Neural crest cell (in vitro differentiated cells): ENCODE measurements at places on chromosomes 1 and 21.

DNA sequence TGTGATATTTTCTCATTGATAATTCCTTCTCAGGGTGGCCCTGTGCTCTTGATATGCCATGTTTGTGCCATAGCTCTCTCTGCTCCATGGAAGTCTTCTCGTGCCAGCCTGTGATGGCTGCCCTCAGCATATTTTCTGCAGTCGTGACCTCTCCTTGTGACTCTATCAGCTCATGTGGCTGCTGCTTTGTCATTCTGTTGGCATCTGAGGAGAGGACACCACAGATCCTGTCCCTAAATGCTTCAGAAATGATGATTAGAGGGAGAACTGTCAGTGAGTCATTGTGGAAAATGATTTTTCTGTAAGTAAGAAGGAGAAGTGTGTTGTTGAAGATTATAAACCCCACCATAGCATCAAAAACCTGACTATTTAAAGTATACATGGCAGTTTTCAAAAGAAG is 286.0 kb downstream of the ADGRL2 start:
- DNase-seq = no peak

- DNase-seq = no peak
Observed at GRCh38 chr1:5998906-5999301, 6.7 kb upstream of the NPHP4 start.

- no peak for DNase-seq
Observed at GRCh38 chr1:41660570-41661427, 176.3 kb upstream of the EDN2 start.

- DNase-seq = no peak
Observed at GRCh38 chr1:160610569-160611242, 31.4 kb upstream of the CD84 start.

DNA sequence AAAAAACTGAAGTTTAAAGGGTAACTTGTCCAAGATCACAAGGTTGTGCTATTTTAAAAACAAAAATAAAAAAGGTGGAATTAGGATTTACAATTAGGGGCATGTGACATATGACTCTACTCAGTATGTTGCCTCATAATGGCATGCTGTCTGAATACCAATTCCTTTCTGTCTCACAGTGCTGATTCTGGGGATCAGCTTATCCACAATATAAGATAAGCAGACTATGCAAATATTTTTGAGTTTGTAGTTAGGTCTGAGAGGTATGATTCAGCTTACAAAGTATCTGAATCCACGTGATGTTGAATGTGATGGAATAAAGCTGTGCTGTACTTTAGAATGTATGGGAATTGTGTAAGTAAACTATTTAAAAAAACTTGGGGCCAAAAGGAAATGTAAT is 216.6 kb downstream of the HHIPL2 start:
- DNase-seq = no peak

- DNase-seq = no peak
Observed at GRCh38 chr1:33147997-33148314, 33.9 kb downstream of the TRIM62 start.

DNA sequence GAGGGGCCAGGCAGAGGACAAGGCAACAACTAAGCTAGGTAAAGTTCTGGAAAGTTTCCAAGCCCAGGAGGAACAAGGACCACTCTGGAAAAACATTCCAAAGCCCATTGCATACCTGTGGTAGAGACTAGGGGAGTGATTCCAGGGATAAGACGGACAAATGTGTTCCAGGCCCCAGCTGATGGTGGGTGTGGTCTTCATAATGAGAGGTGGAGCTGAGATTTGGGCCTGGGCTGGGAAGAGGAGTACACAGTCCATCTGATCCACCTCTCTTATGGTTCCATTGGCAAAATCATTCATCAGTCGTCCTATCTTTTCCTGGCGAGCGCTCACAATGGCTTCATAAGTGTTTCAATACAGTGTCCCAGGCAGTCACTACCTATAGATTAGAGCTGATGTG is 4.5 kb downstream of the KLHDC7A start:
- DNase-seq = no peak

GRCh38 chr1:117162816-117163215 is 41.3 kb upstream of the TRIM45 start:
- DNase-seq = no peak

DNA sequence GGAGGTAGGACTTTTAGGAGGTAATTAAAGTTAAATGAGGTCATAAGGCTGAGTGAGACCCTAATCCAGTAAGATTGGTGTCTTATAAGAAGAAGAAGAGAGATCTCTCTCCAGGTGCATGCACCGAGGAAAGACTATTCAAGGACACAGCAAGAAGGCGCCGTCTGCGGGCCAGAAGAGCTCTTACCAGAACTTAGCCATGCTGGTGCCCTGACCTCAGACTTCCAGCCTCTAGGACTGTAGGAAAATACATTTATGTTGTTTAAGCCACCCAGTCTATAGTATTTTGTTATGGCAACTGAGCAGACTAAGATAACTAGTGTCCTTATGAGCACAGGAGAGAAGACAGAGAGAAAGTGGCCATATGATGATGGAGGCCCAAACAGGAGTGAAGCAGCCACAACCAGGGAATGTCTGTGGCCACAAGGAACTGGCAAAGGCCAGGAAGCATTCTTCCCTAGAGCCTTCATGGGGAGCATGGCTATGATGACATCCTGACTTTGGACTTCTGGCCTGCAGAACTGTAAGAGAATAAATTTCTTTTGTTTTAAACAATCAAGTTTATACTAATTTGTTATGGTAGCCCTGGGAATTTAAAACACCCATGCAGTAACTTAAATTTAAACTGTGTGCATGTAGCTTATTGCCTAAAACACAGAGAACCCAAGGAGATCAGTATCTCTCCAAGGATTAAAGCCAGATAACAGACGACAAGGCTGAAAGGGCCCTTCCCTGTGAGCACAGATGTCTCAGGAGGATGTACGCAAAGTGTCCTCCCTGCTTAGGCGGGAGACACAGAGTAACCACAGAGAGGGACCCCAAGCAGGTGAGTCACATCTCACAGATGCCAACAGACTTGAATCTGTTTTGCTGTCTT is 9.9 kb upstream of the CD58 start:
- no peak for DNase-seq

DNA sequence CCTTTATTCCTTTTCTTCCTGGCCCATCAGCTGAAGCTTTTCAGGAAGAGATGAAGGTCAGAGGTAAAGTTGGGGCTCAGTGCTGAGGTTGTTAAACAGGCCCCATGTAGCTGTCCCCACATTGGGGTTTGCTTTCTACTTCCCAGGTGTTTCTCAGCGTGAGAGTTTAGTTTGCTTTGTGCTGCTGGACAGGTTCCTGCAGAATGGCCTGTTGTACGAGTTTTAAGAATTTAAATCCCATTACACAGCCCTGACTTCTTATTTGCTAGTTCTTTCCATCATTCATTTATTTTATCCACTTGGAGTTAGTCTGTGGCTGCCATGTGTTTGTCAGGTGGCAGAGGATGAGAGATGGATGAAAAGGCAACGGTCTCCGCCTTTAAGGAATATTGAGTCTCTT is 19.2 kb downstream of the CTPS1 start:
- DNase-seq = no peak

GRCh38 chr1:244029124-244029523 is 22.0 kb upstream of the ZBTB18 start:
- no peak for DNase-seq

DNA sequence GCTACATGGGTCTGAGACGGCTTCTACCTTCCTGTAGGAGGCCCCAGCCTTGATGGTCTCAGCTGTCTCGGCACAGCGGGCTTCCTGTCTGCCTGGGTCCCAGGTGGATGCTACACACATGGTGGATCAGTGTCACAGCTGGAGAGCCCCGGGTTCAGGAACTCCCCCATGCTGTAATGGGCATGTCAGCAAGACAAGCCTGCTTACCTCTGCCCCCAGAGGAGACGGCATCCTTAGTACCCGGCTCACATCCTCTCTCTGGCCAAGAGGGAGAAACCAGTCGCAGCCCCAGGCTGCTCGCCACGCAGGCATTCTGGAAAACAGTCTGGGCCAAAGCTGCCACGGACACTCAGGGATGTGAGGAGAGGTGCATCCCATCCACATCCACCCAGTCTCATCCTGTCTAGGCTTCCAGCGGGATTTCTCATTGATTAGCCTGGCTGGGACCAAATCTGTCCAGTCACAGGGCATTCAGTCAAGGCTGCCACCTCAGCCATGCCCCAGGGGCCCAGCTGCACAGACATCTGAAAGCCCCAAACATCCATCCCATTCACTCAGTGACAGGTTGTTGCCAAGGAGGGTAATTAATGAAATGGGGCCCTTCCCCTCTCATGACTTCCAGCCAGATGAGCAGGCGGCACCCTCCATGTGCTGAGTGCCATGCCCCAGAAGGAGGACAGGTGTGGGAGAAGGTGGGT is 10.5 kb downstream of the SNAP47 start:
- no peak for DNase-seq

- DNase-seq = no peak
Observed at GRCh38 chr1:75742047-75742625, 17.6 kb downstream of the ACADM start.

- DNase-seq = no peak
Observed at GRCh38 chr1:151799179-151800022, 5.8 kb downstream of the LINGO4 start.

- DNase-seq = no peak
Observed at GRCh38 chr1:206923009-206923960, 1.5 kb upstream of the FCMR start.

GRCh38 chr1:90716552-90717355 is at the start of gene BARHL2:
Gene BARHL2, minus strand, starts transcription at chr1:90717302. Its CDS starts 107 bp downstream, at chr1:90717195.
- DNase-seq = no peak

- DNase-seq = no peak
Observed at GRCh38 chr1:62271948-62272728, 47.1 kb downstream of the KANK4 start.

DNA sequence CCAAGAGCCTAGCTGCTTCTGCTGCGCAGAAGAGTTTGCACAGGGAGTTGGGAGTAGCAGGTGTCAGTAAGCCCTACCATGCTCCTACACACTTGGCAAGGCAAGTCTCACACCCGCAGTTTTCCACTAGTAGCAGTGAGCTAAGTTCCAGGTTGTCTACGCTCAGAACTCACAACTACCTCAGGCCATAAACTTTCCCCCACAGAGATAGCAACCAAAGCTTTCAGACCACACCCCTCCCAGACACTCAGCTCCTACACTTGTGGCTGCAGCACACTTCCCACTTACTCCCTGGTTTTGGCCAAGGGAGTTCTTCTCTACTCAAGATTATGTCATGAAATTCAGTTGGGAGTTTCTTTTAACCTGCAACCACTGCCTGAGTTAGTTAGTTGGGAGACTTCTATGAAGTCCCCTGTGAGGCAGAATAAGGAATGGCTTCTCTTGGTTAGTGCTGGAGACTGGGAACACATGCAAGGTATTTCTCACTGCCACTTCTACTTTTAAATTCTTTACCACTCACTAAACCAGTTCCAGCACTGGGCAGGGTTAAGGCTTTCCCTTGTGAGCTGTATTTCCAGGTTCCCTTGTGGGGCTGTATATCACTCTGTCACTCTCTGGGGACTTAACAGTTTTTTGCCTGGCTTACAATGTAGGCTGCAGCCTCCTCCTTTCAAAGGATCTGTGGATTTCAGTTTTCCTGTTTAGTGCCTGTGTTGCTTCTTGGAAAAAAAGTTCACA is 18.3 kb upstream of the MAB21L3 start:
- DNase-seq = no peak

DNA sequence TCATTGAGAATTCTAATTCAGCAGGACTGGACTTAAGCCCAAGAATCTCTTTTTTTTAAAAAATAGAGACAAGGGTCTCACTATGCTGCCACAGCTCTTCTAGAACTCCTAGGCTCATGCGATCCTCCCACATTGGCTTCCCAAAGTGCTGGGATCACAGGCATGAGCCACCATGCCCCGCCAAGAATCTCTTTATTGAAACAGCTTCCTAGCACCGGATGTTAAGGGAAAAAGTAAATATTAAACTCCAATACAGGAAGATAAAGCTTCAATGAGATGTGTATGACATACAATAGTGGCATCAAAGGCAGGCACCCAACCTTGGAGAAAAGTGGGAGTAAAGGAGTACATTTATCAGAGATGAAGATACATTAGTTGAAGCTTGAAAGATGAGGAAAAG is 25.5 kb downstream of the PUM1 start:
- no peak for DNase-seq

DNA sequence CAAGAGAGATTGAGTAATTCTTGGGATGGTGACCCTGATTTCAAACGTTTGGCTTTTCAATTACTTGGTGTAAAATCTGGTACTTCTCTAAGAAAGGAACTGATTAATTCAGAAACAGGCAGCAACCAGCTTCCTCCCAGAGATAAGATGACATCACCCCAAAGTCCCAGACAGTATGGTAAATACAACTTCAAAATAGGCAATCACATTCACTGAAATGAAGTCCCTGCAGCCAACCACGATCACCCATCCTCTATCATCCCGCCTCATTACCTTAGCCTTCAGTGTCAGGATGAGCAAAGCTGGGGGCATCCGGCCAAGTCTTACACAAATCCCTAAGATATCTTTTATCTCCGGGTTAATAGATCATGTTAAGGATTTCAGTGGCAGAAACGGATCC is 26.4 kb upstream of the RUNX1 start:
- DNase-seq = no peak

GRCh38 chr1:5981009-5981380 is 11.2 kb downstream of the NPHP4 start:
- no peak for DNase-seq

- no peak for DNase-seq
Observed at GRCh38 chr1:35574125-35574654, 1.1 kb downstream of the TFAP2E start.

- peak; percentile 89 for DNase-seq
Observed at GRCh38 chr1:58768971-58769808, 14.7 kb downstream of the JUN start.

- no peak for DNase-seq
Observed at GRCh38 chr1:24110642-24111261, 1.2 kb downstream of the MYOM3 start.

DNA sequence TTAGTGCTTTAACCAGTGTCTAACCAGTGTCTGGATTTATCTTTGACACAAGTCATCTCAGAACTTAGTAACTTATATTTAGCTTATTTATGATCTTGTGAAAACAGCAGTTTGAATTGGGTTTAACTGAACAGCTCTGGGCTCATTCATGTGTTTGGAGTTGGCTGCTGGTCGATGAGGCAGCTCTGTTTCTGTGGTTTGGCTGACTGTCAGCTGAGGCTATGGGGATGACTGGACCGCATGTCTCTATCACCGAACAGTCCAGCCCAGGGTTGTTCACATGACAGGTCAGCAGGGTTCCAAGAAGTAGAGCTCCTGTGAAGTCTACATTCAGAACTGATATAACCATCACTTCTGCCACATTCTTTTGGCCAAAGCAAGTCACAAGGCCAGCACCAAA is 29.1 kb upstream of the C21orf91 start:
- no peak for DNase-seq

DNA sequence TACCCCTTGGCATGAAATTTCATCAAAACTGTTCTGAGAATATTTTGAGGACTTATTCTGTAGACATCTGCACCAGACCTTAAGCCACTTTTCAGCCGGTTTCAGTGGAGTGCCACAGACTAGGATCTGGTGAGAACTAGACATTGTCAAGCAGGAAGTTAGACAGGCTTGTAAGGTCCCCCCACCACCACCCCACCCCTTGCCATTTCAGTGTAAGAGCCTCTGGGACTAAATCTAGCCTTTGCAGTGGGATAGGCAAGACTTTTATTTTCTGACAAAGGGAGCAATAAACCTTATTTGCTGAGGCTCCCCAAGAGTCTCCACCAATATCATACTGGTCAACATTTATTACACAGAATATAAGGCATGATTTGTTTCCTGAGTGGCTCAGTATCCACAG is 77.9 kb upstream of the EXO1 start:
- DNase-seq = no peak

- DNase-seq = no peak
Observed at GRCh38 chr1:87150143-87150542, 178.5 kb upstream of the LMO4 start.
